NCI-H1930 (cell line): ENCODE measurements at places on chromosomes 5 and 9.
A peak's percentile ranks its signal among the peaks of the same experiment; 100 is the strongest.

- no peak for DNase-seq
These were observed 4.4 kb downstream of the MPDZ start for GRCh38 chr9:13274886-13275641.

DNA sequence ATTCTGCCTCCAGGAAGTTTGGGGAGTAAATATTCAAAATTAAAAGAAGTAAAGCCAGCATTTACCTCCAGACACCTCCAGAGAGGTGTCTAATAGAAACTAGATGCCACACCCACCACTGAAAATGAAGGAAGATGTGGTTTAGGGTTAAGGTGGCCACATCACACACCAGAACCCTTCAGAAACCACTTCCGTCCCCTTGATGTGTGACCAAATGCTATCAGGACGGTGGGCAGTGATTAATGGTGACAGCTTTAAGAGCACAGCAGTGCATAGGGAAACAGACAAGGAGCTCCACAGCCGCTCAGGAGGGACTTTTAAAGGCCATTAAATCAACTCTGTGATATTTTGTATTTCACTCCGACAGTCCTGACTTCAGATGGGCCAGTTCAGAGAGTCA, 295.2 kb downstream of the BRINP1 start:
- DNase-seq, result no peak

GRCh38 chr5:58105836-58106235, 354.1 kb downstream of the PLK2 start:
- no peak for DNase-seq

DNA sequence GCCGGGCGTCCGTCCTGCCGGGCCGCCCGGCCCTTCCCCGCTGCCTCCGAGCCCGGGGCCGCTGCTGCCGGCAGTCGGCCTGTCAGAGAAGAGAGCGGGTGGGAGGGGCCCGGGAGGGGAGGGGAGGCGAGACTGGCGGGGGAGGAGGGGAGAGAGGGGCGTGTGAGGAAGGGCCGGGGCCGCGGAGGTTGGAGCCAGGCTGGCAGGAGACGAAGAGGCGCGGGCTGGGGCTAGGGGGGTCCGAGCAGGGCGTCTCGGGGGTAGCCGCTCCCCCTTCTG, 570 bp downstream of the CREBRF start:
- DNase-seq, result peak; percentile 73

GRCh38 chr9:73151653-73152542, at the start of gene ANXA1:
TSS of gene ANXA1 (plus strand) at chr9:73151865. CDS start at chr9:73158536, 6,671 bp downstream.
- DNase-seq, result no peak

DNA sequence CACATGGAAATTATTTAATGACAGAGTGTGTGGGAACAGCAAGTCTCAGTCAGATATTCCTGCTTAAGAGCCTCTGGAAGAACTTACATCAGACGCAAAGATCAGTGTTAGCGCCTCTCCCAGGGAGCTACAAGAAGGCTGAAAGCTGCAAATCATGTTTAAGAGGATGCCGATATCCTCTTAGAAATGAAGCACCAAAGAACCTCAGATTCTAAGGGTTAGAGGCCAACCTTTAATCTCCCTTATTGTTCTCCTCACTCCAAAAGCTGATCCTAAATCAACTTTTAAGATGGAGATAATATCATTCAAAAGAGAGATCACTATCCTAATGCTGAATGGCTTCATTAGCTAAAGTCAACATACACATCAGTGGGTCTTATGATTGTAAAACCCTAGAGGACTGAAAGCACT, 160.6 kb downstream of the NFIB start:
- DNase-seq, result no peak

DNA sequence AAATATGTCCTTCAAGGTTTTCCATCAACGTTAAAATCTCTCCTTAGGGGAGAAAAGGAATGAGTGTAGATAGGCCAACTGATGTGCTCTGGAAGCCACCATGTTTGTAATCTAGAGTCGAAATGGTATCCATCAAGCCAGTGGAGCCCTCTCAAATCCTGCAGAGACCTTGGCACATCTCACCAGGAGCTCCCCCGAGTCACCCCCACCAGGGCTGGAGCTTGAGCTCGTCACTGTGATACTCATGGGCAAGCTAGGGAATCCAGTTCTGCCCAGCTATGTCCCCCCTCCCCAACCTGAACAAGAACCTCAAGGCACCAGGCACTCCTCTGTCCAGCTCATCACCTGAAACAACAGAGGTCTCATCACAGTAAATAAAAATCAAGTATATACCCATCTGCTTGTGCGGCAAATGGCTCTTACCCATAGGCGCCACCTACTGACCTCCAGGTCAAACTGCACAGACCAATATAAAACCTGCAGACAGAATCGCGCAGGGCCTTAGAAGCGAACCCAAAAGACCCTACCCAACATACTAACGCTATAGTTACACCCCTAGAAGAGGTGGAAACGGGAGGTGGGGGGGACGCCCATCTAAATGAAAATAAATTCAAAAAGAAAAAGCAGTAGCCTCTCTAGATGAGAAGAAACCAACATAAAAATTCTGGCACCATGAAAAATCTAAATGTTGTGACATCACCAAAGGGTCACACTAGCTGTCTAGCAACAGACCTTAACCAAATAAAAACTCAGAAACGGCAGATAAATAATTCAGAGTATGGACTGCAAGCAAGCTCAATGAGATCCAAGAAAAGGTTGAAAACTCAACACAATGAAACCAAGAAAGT, 75.0 kb downstream of the TTC39B start:
- no peak for DNase-seq

- DNase-seq, result no peak
These were observed 28.4 kb upstream of the TRIO start for GRCh38 chr5:14114615-14115251.

DNA sequence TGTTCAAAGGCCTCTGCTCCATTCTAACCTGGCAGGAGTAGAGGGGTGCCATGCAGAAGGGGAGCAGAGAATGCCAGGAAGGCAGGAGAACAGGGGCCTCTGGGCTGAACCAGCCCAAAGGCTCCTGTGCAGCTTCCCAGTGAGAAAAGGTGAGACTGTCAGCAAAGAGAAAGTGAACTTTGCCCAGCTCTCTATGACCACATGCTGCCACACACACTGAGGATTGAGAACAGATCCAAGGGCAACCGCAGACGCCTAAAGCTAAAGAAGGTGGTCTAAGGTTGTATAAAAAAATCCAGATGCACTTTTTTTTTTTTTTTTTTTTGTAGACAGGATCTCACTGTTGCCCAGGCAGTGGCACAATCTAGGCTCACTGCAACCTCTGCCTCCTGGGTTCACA, 51.4 kb downstream of the ALDH7A1 start:
- DNase-seq, result no peak
